ENCODE measurements at places on chromosomes 3 and 15. TPM values are rescaled to one million over a fixed set of nuclear protein-coding genes. Genes with fewer than 3 reads are reported as not detected.

The BBS4 gene
- total RNA-seq, result 35.6 TPM

The HRH1 gene
- total RNA-seq, result not detected

The ARHGEF26 gene
- 12.8 TPM for total RNA-seq

The GCSAM gene
- total RNA-seq, result not detected

- H3K27me3 ChIP-seq, result no peaks in the 10 kb centered on the region
- H3K4me1 ChIP-seq, result no peaks in the 10 kb centered on the region
- no peak overlapping the region for H3K4me3 ChIP-seq
- no peaks in the 10 kb centered on the region for H3K36me3 ChIP-seq
- H3K27ac ChIP-seq, result no peak overlapping the region
These were observed 32.4 kb downstream of the CDAN1 start for GRCh38 chr15:42704492-42704926.

GRCh38 chr3:37970802-37971201, 19.8 kb upstream of the VILL start:
- H3K27me3 ChIP-seq, result peaks cover 2% of the 10 kb centered on the region
- H3K27ac ChIP-seq, result no peak overlapping the region
- H3K4me1 ChIP-seq, result peaks cover 27% of the 10 kb centered on the region
- H3K4me3 ChIP-seq, result no peak overlapping the region
- peaks cover 5% of the 10 kb centered on the region for H3K36me3 ChIP-seq
- no peak for DNase-seq

- no peak for DNase-seq
- H3K27ac ChIP-seq, result no peak overlapping the region
- no peaks in the 10 kb centered on the region for H3K36me3 ChIP-seq
- H3K4me1 ChIP-seq, result peaks cover 20% of the 10 kb centered on the region
- no peaks in the 10 kb centered on the region for H3K27me3 ChIP-seq
- H3K4me3 ChIP-seq, result no peak overlapping the region
These were observed 239.1 kb upstream of the GADL1 start for GRCh38 chr3:31133541-31133940.

DNA sequence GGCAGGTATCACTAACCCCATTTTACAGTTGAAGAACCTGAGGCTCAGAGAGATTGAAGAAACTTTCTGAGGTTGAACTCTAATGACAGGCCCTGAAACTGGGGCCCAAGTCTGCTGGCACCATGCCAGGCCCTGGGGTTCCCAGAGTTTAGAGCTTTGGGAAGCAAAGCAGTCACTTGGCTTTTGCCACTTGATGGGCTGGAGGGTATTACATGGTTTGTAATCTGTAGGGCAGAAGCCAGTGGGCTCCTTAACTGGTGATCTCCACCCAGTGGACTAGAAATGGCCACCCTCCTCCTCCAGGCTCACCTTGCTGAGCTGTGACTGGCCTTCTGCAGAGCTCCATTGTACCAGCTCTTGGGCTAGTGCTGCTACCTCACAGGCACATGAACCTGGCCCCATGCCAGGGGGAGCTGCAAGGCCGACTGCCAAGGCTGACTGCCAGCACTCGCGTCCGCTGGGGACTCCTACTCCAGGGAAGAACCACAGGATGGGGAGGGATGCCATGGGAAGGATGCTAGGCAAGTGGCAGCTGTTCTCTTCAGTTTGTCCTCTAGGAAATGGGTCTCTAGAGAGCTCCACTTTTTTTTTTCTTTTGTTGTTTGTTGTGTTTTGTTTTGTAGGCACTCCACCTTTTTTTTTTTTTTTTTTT, 104.8 kb downstream of the ETFA start:
- no peak for DNase-seq
- peaks cover 6% of the 10 kb centered on the region for H3K4me1 ChIP-seq
- no peak overlapping the region for H3K4me3 ChIP-seq
- no peaks in the 10 kb centered on the region for H3K36me3 ChIP-seq
- H3K27me3 ChIP-seq, result no peaks in the 10 kb centered on the region

GRCh38 chr3:37559461-37559860, 302.2 kb upstream of the CTDSPL start:
- H3K27ac ChIP-seq, result no peak overlapping the region
- no peaks in the 10 kb centered on the region for H3K36me3 ChIP-seq
- H3K4me1 ChIP-seq, result peaks cover 9% of the 10 kb centered on the region
- DNase-seq, result no peak

GRCh38 chr3:180530276-180530675, 71.7 kb upstream of the TTC14 start:
- H3K4me1 ChIP-seq, result no peaks in the 10 kb centered on the region
- no peak overlapping the region for H3K27ac ChIP-seq
- DNase-seq, result no peak
- no peak overlapping the region for H3K4me3 ChIP-seq
- H3K27me3 ChIP-seq, result no peaks in the 10 kb centered on the region

DNA sequence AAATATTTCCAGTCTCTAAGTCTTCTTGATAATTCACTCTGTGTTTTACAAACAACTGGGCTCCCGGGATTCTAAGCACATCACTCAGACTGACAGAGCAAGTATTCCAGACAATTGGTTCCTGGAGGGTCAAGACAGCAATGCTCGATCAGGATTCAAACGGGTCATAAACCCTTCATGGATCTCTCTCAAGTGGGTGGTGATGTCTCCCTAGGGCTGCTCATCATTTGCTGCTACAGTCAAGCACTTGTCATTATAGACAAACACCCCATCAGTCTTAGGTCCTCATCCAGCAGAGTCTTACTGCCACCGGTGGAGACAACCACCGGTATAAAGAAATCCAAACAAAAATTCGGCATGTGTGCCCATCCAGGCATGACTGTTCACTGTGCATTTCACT, 921.1 kb downstream of the FHIT start:
- no peaks in the 10 kb centered on the region for H3K4me1 ChIP-seq
- H3K4me3 ChIP-seq, result no peak overlapping the region
- no peaks in the 10 kb centered on the region for H3K36me3 ChIP-seq

Measured in WTC11 (cell line).